Activated naive CD4-positive, alpha-beta T cell (primary cell): ENCODE measurements at places on chromosomes 3 and 15.

DNA sequence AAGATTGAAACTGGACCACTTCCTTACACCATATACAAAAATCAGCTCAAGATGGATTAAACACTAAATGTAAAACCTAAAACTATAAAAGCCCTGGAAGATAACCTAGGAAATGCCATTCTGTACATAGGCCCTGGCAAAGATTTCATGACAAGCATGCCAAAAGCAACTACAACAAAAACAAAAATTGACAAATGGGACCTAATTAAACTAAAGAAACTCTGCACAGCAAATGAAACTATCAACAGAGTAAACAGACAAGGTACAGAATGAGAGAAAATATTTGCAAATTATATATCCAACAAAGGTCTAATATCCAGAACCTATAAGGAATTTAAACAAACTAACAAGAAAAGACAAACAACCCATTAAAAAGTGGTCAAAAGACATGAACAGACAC, 173.1 kb upstream of the CCDC54 start:
- no peak for DNase-seq

DNA sequence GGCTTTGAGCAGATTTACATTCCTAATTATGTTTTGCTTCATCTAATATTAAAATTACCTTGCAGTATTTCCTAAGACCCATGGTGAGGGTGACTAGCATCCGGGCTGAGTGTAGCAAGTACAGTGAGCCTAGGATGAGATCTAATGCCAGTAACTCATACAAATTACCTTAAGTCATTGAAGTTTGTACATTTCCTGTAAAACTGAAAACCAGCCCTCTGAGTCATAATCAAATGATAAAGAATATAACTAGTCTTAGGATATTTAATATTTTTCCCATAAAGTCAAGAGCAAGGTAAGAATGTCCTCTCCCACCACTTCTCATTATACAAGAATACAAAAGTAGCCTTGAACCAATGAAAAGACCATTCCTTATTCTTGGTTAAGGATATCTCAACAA, 54.8 kb upstream of the CHRM5 start:
- DNase-seq: no peak

- DNase-seq: no peak
Observed at GRCh38 chr3:38157595-38157994, 7.7 kb upstream of the OXSR1 start.

- DNase-seq: no peak
Observed at GRCh38 chr15:85026304-85027032, 44.8 kb downstream of the PDE8A start.

DNA sequence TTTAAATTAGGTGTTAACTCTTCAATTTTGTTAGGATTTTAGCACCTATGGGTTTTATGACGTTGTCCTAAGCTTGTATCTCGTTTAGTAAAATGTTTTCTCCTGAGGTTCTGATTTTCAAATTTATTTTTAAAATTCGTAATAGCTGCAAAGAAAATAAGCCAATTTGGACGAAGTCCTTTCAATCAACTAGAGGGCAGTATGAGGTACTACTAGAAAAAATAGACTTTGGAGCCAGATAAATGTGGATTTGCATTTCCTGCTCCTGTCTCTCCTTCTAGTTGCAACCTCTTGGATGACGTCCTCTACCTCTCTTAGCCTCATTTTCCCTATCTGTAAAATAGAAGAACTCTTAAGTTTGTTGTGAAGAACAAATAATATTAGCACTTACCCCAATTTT, 81.1 kb downstream of the SLTM start:
- DNase-seq: no peak

GRCh38 chr15:40927873-40928806, 1.0 kb upstream of the DLL4 start:
- no peak for DNase-seq

DNA sequence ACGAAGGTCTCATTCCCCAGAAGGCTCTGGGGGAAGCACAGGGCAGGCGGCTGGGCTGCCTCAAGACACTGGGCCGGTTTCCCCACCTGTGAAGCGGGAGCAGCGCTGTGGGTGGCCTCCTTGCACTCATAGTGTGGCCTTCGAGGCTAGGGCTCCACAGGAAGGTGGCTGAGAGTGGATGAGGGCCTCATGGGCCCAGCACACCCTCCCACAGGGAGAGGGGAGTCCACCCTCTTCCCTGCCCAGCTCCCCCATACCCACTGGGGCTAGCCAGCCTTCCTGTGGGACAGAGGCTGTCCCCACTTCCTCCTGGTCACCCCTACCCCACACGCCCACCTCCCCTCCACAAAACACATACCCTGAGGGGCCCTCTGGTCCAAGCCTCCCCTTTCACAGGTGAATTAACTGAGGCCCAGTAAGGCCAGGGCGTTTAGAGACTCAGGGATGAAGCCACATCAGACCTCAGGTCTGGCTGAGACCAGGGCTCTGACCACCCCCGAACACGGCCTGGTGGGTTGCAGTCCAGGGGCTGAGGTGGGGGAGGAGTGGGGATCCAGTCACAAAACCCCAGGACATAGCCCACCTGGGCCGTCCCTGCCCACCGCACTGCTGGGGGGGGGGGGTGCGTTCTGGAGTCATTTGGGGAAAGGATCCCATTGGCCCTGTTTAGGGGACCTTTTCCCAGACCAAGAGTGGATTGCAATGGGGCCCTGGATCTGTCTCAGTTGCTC, 1.1 kb downstream of the ANPEP start:
- no peak for DNase-seq

DNA sequence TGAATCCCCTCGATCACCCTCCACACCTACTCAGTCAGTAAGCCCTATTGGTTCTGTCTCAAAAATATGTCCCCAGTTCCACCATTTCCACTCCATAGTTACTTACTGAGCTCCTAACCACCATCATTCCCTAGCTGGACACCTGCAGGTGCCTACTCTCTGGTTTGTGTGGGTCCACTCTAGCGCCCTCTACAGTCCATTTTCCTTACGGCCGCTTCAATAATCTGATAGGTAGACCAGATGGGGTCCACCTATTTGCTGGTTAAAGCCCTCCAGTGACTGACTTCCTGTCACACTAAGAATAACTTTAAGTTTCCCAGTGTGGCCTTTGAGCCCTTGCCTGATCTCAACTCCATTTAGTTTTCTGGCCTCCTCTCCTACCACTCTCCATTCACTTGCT, 5.0 kb downstream of the GXYLT2 start:
- DNase-seq: no peak

DNA sequence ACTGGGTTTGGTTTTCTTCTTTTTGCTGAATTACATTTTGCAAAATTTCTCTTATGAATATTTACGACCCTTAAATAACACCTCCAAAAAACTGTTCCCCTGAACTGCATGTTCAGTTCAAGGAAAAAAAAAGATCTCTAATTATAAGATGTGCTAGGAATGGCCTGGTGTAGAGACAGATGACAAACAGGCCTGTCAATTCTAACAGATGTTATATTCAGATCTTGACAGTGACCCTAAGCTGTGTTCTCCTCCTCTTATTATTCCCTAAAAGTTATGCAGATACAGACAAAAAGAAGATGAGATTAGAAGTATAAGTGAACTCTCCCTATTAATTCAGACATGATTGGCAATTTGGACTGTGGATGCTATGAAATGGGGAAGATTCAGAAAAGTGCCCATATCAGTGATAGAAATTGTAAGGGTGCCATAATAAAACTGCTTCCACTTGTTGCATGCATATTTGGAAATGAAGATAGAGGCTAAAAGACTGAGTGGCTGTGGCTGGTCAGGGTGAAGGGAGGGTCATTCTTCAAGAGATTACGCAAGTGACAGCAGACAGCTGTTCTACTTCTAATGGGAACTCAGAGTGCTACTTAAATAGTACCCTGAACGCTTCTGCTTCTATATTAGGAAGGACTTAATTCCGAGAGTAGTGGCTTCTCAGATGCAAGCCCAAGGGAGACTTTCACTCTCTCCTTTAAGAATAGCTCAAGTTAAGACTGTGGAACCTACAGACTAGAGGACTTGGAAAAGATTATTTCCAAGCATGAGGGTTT, 75.5 kb downstream of the ADAMTS9 start:
- no peak for DNase-seq

GRCh38 chr3:4959180-4959579, 20.1 kb upstream of the BHLHE40 start:
- no peak for DNase-seq

DNA sequence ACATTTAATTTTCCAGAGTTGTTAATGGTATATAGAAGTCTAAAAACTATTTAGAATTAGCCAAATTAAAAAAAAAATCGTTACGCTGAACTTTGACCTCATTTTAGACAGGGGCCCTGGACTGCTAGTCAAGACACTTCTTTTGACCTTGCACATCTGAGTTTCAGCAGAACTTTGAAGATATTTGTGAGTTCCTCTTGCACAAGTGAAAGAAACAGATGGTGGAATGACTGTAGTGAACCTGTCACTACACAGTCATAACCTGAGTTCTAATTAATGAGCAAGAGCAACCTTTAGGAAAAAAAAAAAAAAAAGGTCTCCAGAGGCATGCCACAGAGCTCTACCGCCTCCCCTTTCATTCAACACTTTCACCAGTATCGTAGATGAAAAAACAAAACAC, 5.3 kb downstream of the MYO5C start:
- DNase-seq: no peak

GRCh38 chr3:103787164-103787871, 1352.5 kb downstream of the ZPLD1 start:
- no peak for DNase-seq
